Activated naive CD4-positive, alpha-beta T cell treated with anti-CD3 and anti-CD28 coated beads for 36 hours (primary cell): ENCODE measurements at places on chromosomes 1 and 21. TPM values are rescaled to one million over a fixed set of nuclear protein-coding genes. Genes with fewer than 3 reads are reported as not detected.

DNA sequence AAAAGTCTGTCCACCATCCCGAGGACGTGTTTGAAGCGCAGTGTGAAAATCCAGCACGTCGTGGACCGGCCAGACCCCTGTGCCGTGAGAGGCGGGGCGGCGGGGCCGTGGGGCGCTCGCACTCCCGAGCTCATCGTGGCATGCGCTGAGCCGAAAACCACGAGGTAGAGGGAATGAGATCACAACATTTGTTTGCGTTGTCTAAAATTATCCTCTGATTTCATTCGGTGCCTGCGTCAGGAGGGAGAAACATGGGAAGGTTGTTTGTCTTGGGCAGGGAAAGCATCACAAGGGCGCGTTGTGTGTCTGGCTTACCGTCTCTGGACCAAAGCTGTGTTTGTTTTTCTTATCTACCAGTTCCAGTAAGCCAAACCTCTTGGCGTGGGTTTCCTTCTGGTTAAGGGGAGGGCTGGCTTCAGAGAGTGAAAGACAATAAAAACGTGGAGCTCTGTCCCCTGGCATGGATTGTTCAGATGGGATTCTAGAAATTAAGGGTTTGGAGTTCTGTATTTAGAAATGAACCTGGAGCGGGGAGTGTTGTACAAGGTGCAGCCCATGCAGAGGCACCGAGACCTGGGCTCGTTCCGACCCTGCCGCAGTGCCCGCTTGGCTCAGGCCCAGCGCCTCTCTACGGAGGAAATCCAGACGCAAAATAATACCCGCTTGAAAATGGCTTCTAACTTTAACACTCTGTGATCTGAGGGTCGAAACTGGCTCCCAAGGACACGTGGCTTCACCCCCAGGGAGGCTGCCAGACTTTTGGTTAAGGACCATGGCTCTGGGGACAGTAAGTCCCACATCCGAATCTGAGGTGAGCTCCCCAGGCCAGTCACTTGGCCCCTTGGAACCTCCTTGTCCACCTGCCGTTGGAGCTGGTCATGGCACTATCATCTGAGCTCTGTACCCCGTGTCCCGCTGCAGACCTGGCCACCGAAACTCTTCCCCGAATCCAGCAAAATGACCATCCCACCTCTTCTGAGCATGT lies 68.7 kb upstream of the FAM3B start:
- DNase-seq: no peak
- H3K27me3 ChIP-seq: peaks cover 18% of the 10 kb centered on the region
- no peaks in the 10 kb centered on the region for H3K4me1 ChIP-seq
- no peak overlapping the region for H3K27ac ChIP-seq
- no peak overlapping the region for H3K4me3 ChIP-seq

GRCh38 chr1:162571696-162572095 lies 10.2 kb downstream of the UAP1 start:
- H3K4me3 ChIP-seq: no peak overlapping the region
- H3K27ac ChIP-seq: no peak overlapping the region
- peaks cover 18% of the 10 kb centered on the region for H3K36me3 ChIP-seq
- no peaks in the 10 kb centered on the region for H3K27me3 ChIP-seq
- DNase-seq: no peak

- H3K36me3 ChIP-seq: no peaks in the 10 kb centered on the region
- H3K4me1 ChIP-seq: peaks cover 2% of the 10 kb centered on the region
- no peak overlapping the region for H3K27ac ChIP-seq
- H3K4me3 ChIP-seq: no peak overlapping the region
- DNase-seq: no peak
These were observed 28.0 kb upstream of the TSPAN2 start for GRCh38 chr1:115117298-115117697.

DNA sequence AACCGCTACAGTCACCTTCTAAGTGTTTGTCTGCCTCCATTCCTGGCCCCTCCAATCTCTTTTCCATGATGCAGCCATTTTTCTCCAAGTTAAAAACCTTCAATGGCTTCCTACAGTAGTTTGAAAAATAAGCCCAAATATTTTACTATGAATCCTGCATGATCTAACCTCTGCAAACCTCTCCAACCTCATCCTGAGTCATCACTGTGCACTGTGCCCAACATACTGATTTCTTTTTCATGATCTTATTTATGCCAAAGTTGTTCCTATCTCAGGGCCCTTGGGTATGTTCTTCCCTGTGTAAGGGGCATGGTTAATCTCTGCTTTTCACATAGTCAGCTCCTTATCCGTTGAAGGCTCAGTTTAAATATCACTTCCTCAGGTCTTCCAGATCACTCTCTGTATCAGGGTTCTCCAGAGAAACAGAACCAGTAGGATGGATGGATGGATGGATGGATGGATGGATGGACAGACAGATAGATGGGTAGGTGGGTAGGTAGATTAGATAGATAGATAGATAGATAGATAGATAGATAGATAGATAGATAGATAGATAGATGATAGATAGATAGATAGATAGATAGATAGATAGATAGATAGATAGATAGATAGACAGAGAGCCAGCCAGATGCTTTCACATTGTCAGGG lies 18.1 kb upstream of the PTPN14 start:
- H3K27me3 ChIP-seq: peaks cover 4% of the 10 kb centered on the region
- no peaks in the 10 kb centered on the region for H3K36me3 ChIP-seq
- H3K4me3 ChIP-seq: no peak overlapping the region
- DNase-seq: no peak
- H3K4me1 ChIP-seq: peaks cover 10% of the 10 kb centered on the region
- H3K27ac ChIP-seq: no peak overlapping the region

GRCh38 chr1:110011527-110012041 lies 22.8 kb upstream of the STRIP1 start:
- peak; percentile 51 for DNase-seq
- no peaks in the 10 kb centered on the region for H3K27me3 ChIP-seq
- no peaks in the 10 kb centered on the region for H3K4me1 ChIP-seq
- peaks cover 23% of the 10 kb centered on the region for H3K36me3 ChIP-seq
- no peak overlapping the region for H3K4me3 ChIP-seq

KCNJ9 gene
- total RNA-seq: not detected
